ENCODE measurements at places on chromosomes 11 and 22.

DNA sequence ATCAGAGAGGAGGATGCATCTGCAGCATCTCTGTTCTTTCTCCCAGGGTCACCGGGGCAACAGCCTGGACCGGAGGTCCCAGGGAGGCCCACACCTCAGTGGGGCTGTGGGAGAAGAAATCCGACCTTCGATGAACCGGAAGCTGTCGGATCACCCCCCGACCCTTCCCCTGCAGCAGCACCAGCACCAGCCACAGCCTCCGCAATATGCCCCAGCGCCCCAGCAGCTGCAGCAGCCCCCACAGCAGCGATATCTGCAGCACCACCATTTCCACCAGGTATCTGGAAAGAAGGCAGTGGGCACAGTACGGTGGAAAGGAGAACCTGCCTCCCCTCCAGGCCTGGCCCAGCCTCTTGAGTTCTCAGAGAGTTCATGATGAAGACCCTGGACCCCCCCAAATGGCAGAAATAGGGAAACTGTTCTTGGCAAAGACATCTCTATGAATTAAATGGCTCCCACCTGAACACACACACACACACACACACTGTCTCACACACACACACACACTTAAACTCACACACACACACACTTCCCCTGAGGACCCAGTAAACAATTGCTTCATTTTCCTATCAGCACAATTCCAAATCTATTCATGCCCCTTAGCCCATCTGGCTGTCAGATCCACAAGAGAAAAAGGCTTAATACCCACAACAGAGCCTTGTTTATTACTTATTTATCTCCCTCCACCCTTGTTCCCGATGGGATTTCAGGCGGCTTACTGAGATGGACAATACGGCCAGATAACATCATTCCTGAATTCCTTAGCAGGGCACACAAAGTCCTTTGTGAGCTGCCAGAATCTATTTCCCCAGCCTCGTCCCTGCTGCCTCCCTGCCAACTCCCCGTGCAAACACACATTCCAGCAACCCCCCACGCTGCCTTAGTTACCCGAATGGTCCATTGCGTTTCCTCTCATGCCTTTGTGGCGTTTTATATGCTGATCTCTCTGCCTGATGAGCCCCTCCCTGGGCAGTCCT lies 8.1 kb downstream of the TMA7B start:
- no peak for DNase-seq

- no peak for DNase-seq
These were observed 1.2 kb downstream of the CD3E start for GRCh38 chr11:118305726-118306125.

GRCh38 chr22:34427841-34428240 lies 507.6 kb upstream of the LARGE1 start:
- DNase-seq = no peak

DNA sequence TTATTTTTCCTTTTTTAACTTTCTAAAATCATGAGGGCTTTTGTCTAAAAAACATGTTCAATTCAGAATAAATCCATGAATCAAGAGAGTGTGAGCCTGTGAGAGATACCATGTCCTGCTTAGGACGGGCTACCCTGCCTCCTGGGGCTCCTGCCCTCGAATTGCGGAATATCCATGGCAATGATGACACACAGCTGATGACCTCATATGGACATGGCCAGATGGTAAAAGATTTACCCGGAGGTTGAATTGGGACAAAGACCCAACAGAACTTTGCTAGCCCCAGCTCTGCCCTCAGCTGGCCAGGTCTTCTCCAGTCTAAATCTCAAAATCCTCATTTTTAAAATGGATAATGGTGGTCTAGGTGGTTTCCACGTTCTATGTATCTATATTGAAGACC lies 538.1 kb upstream of the API5 start:
- DNase-seq = no peak

GRCh38 chr11:77126156-77126775 lies 1.8 kb upstream of the MYO7A start:
- DNase-seq = no peak

GRCh38 chr11:89293965-89294679 lies 116.4 kb downstream of the TYR start:
- DNase-seq = no peak

Data from KG1 (cell line).